Osteocyte (in vitro differentiated cells): ENCODE measurements at places on chromosomes 13 and 19.

- H3K4me3 ChIP-seq = no peak overlapping the region
- no peaks in the 10 kb centered on the region for H3K27me3 ChIP-seq
- peaks cover 35% of the 10 kb centered on the region for H3K36me3 ChIP-seq
- no peak for DNase-seq
Measured at GRCh38 chr13:30659980-30660379, 42.3 kb downstream of the USPL1 start.

- peaks cover 54% of the 10 kb centered on the region for H3K4me1 ChIP-seq
- H3K36me3 ChIP-seq = no peaks in the 10 kb centered on the region
- peak overlapping the region; percentile 18 for H3K4me3 ChIP-seq
Measured at GRCh38 chr19:14558370-14559066, 13.3 kb downstream of the NDUFB7 start.

GRCh38 chr13:53250272-53250875, 221.8 kb downstream of the OLFM4 start:
- H3K4me1 ChIP-seq = no peaks in the 10 kb centered on the region
- DNase-seq = no peak

DNA sequence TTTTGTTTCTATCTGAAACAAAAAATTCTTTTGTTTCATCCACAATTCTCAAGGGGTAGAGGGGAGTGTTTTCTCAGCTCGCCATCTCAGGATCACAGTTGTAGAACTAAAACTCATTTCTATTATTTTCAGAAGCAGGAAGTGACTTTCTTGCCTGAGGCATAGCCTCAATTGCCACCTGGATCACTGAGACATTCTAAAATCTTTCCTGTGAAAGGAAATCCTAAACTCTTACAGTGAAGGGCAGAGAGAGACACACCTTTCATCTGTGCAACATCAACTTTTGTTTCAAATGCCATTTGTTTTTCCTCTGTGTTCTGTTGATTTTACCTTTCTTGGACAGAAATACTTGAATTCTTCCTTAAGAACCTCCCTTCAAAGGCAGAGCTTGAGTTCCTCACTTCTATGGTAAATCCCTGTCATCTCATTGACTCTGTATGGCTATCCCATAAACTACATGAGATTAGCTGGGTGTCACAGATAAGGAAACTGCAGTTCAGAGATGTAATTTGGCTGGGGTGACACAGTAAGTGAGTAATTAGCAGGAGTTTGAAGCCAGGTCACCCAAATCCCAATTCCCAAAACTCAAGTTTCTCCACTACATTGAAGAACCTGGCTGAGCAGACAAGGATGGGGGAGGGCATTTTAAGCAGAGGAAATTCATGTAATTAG, 224.4 kb upstream of the HTR2A start:
- H3K27me3 ChIP-seq = no peaks in the 10 kb centered on the region
- no peaks in the 10 kb centered on the region for H3K36me3 ChIP-seq
- H3K4me1 ChIP-seq = peaks cover 4% of the 10 kb centered on the region
- H3K4me3 ChIP-seq = no peak overlapping the region

DNA sequence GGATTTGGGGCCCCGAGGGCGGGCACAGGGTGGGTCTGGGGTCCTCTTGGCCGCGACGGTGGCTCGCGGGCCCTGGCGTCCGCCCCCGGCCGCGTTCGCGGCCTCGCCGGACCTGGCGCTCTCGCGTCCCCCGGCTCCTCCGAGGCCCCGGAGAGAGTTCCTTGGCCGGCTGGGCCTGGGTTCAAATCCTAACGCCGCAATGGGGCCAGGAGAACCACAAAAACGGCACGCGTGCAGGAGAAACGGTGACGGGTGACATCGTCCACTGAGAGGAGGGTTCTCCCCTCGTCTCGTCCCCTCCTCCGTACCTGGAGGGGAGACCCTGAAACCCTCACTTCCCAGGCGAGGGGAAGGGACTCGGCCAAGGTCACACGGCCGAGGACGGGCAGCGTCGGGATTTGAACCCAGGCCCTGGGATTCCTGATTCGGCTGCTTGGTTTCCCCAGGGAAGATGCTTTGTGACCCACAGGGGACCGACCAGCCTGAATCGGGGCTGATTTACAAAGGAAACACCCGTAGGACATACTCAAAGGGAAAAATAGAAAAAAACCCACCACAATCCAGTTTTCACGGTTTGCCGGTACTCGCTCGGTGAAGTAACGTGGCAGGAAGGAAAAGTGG, 624 bp downstream of the SAFB start:
- H3K4me3 ChIP-seq = peak overlapping the region; percentile 100
- peak overlapping the region; percentile 100 for H3K27ac ChIP-seq
- peaks cover 29% of the 10 kb centered on the region for H3K36me3 ChIP-seq
- H3K4me1 ChIP-seq = peaks cover 44% of the 10 kb centered on the region

DNA sequence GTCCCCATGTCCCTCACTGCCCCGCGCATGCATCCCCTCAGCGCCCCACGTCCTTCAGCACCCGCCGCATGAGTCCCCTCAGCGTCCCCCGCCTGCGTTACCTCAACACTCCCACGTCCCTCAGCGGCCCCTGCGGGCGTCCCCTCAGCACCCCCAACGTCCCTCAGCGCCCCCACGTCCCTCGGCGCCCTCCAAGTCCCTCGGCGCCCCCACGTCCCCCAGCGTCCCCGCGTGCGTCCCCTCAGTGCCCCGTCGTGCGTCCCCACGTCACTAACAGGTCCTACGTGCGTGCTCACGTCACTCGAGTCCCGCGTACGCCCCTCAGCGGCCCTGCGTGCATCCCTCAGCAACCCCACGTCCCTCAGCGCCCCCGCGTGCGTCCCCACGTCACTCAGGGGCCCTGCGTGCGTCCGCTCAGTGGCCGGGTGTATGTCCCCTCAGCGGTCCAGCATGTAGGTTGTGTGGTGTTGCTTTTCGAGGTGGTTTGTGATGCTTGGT, 19.5 kb upstream of the GAS6 start:
- H3K27me3 ChIP-seq = peaks cover 7% of the 10 kb centered on the region
- H3K36me3 ChIP-seq = no peaks in the 10 kb centered on the region
- H3K4me3 ChIP-seq = no peak overlapping the region
- peak; percentile 80 for DNase-seq

DNA sequence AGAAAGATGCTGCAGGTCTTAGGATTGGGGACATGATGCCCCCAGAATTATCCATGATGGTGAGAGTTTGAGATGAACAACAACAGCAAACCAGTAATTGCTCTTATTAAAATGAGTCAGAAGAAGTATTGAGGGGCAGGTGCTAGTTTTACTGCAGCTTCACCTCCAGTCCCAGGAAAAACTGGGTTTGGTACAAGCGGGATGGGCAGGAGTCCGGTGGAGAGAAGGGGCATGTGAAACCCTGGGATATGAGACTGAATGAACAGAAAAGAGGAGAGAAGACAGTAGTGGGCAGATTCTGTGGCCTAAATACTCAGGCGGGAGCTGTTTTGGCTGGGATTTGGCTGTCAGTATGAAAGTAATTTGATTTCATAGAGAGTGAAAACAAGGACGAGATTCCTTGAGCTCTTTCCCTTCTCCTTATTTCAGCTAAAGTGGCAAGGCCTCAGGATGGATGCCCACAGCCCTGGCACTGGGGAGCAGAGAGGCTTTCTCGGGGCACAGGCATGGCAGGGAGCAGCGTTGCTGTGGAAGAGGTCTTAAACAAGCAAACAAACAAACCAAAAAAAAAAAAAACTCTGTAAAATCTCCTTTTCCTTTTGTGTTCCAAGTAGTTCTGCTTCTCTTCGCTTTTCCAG, 30.7 kb downstream of the NFIX start:
- H3K36me3 ChIP-seq = peaks cover 37% of the 10 kb centered on the region
- H3K4me1 ChIP-seq = peaks cover 51% of the 10 kb centered on the region
- H3K27ac ChIP-seq = peak overlapping the region; percentile 37
- peak overlapping the region; percentile 75 for H3K4me3 ChIP-seq
- peaks cover 37% of the 10 kb centered on the region for H3K27me3 ChIP-seq

DNA sequence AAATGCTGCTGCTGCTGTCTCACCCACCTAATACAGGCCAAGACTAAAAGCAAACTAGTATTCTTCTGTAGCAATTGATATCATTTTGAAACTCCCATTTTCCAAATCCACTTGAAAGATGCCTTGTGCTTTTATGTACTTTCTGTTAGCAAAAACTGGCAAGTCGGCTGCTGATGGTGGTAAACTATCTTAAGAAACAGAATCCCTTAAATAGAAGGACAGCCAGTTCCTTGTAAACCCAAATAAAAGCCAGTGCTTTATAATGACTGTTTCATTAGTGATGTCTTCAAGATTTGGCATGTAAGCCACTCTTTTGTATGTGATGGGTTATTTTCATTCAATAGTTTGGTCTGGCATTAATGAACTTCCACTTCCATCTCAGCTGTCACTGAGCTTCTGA, 5.2 kb downstream of the FAM124A start:
- peaks cover 5% of the 10 kb centered on the region for H3K36me3 ChIP-seq
- DNase-seq = no peak
- H3K4me1 ChIP-seq = peaks cover 7% of the 10 kb centered on the region
- no peak overlapping the region for H3K4me3 ChIP-seq
- H3K27me3 ChIP-seq = peaks cover 35% of the 10 kb centered on the region
- no peak overlapping the region for H3K27ac ChIP-seq

DNA sequence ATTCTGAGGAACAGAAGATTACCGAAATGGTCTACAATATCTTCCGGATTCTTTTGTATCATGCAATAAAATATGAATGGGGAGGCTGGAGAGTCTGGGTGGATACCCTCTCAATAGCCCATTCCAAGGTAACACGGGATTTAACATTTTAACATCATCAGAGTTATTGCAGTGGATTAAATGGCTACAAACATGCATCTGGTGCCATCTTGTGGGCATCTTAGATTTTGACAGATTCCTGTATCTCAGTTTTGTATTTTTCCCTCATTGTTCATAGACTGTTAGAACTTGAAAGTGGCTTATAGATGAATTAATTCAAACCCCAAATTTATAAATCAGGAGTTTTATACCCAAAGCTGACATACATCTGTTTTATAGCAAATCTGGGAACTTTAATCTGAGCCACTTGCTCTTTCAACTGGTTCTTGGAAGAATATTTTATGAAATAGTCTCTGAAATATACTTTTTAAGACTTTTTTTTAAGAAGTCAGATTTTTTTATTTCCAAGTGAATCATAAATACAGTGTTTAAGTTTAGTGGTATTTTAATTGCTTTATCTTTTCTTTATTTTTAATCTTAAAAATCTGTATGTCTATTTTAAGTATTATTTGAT, 215.2 kb downstream of the NBEA start:
- H3K4me3 ChIP-seq = no peak overlapping the region
- DNase-seq = no peak
- H3K27me3 ChIP-seq = no peaks in the 10 kb centered on the region

DNA sequence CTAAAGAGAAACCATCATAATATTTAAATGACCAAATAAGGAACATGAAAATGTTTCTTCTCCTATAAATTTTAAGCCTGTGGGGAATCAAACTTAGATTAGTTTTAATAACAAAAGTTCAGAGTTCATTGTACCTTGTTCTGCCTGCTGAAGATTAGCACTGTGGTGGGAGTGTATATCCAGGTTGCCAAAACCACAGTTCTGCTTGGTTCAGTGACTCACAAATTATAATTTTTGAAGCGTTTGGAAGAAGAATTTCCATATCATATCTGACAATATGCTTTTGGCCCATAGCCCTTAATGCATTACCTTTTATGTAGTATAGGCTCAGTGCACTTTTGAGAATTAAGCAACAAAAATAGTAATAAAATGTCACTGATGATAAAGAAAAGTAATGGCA, 545.2 kb downstream of the GPC6 start:
- peaks cover 85% of the 10 kb centered on the region for H3K4me1 ChIP-seq
- H3K36me3 ChIP-seq = peaks cover 7% of the 10 kb centered on the region
- no peak overlapping the region for H3K4me3 ChIP-seq

DNA sequence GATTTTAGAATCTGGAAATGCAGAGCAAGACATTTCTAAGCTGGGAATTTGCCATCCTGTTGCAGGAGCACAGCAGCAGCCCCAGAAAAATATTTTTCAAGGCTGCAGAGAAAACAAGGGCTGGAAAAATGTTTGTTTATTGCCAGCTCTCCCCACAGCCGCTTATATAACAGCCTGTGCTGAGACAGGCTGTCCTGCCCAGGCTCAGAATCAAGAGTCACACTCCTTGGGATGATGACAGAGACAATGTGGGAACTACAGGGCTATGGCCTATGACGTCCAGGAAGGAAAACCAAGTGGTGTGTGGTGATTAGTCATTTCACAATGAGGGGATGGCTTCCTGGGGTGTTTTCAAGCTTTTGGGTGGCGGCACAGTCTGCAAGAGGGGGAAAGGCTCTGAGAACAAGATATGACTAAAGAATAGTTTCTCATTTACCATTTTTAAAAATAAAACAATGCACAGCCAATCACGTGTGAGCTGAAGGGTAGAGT, 136.3 kb upstream of the SERP2 start:
- DNase-seq = no peak
- no peaks in the 10 kb centered on the region for H3K36me3 ChIP-seq
- no peaks in the 10 kb centered on the region for H3K27me3 ChIP-seq
- H3K4me3 ChIP-seq = no peak overlapping the region

DNA sequence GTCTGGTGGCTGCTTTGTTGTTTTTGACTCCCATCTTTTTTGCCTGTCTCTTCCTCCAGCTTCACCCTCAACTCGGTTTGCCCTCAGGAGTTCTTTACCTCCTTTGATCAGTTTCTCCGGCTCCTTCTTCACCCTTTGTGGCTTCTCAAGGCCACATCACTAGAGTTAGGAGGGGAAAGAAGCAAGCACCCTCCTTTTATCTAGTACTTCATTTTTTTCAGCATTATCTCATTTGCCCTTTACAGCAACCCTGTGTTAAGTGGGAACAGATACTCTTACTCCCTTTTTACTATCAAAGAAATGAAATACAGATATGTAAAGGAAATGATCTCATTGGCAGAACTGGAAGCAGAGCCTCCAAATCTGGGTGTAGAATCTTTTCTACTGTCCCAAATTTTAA, 26.9 kb downstream of the RAP2A start:
- H3K27ac ChIP-seq = no peak overlapping the region
- H3K27me3 ChIP-seq = no peaks in the 10 kb centered on the region

- no peaks in the 10 kb centered on the region for H3K36me3 ChIP-seq
- no peak overlapping the region for H3K4me3 ChIP-seq
- no peak overlapping the region for H3K27ac ChIP-seq
- peaks cover 2% of the 10 kb centered on the region for H3K4me1 ChIP-seq
- no peaks in the 10 kb centered on the region for H3K27me3 ChIP-seq
- DNase-seq = no peak
Measured at GRCh38 chr13:32277839-32278238, 37.3 kb downstream of the ZAR1L start.
